ENCODE measurements at places on chromosomes 7 and 10.

GRCh38 chr10:46232666-46233065, 54.1 kb upstream of the ANTXRL start:
- no peak for DNase-seq

DNA sequence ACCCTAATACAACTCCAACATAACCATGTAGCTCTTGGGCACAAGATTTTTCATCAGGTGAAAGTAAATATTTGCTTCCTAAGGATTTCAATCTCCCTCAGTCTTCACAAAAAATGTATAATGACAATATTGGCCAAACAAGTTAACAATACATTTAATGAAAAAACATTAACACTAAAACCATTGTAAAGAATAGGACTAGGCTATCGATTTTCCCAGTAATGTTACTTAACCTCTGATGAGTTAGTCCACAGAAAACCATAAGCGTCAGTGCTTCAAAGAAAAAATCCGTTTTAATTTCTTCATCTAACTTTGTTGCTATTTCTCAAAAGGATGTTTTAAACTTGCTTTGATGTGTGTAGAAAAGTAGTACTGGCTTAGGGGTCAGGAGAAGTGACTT, 1.2 kb downstream of the ZNF33B start:
- DNase-seq: no peak

DNA sequence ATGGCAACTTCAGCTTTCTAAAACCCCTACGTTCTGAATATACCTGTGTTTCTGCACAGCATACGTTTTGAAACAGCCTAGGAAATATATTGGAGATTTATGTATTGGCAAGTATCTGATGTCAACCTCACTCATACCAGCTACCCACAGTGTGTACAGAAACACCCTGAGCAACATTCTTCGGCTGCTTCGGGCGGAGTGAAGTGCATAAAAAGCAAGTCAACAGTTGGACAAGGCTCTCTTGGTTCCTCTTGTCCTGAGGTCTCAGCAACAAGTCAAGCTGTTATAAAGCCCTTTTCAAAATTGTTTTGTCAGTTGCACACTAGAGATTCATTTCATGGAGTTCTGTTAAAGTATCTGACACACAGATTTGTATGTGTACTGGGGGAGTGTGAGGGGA, 40.0 kb upstream of the PAPSS2 start:
- DNase-seq: no peak

DNA sequence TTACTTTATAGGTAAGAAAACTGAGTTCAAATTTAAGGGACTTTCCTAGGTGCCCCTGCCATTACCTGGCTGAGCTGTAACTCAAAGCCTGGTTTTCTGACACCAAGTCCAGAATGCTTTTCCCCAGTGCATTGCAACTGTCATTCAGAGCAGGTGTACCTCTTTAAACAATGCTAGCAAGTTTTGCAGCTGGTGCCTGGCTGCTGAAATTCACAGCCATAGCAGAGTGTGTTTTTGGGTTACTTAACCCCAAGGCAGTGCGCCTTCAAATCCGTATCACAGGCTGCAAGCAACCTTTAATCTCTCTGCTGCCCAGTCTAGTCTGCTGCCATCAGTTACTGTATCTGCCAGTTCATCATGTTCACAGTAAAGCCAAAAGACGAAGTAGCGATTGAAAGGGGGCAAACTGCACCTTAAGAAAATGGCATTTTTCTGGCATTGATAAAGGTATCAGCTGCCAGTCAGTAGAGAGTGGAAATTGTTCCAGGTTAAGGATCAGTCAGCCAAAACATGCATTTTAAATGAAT, 265.4 kb downstream of the CSTF2T start:
- no peak for DNase-seq

- no peak for DNase-seq
These were observed 73.0 kb downstream of the COBL start for GRCh38 chr7:51243631-51244030.

GRCh38 chr7:151053751-151054150, 3.9 kb downstream of the CDK5 start:
- DNase-seq: no peak

DNA sequence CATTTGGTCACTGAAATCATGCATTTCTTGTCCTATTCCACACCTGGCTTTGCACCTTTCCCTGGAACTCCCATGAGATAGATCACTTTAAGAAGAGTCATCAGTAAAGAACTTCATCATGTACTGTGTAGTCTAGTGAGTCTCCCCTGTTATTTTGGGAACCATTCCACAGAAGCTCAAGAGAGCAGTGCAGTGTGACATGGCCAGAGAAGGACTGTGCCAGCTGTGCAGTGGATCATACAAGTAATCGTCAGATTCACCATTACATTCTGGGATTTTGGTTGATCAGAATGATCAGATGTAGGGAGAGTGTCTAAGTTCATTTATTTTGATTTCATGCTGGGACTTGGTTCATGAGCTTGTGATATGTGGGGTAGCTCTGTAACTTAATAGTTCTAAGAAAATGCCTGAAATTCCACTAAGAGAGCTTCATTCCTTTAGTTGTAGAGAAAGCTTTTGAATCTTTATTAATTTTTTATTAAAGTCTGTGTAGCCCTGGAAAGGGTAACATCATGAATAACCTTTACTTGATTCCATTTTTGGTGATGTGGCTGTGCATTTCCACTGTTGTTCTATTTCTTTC, 166.8 kb downstream of the SUGCT start:
- DNase-seq: no peak

DNA sequence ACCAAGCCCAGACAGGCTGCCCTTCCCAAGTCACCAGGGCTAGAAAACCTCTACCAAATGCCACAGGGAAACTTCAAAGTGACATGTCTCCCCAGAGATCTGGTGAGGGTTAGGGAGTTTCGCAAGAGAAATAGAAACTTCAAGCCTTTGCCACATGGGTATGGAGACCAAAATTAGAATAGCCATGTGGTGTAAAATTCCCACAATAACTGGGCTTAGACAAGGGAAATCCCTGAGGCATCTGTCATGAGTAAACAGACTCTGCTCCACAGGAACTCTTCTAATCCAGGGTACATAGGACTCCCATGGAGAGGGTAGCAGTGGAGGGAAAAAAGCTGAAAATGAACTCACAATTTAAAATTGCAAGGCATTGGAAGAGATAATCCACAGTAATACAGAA, 14.3 kb downstream of the ADAM12 start:
- DNase-seq: no peak

- DNase-seq: no peak
These were observed 378.5 kb downstream of the DNAJB6 start for GRCh38 chr7:157715071-157715937.

- no peak for DNase-seq
These were observed 44.0 kb upstream of the CRTAC1 start for GRCh38 chr10:98074315-98074911.

DNA sequence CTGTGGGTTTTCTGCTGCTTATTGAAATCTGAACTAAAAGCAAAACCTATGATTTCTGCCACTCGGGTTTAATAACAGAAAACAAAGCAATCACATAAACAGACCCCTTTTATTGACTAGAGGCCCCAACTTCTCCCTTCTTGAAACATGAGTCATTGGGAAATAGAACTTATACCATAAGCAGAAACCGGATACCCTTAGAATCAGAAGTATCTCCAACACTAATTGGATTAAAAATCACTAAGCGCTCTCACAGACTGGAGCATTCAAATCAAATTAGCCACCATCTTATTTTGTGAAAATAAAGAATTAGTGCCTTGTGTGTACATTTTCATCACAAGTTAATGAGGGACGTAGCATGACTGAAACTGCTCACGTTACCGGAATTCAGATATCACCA, 206.9 kb downstream of the WDR11 start:
- DNase-seq: no peak

GRCh38 chr10:78278058-78278404, 244.4 kb downstream of the RPS24 start:
- no peak for DNase-seq

DNA sequence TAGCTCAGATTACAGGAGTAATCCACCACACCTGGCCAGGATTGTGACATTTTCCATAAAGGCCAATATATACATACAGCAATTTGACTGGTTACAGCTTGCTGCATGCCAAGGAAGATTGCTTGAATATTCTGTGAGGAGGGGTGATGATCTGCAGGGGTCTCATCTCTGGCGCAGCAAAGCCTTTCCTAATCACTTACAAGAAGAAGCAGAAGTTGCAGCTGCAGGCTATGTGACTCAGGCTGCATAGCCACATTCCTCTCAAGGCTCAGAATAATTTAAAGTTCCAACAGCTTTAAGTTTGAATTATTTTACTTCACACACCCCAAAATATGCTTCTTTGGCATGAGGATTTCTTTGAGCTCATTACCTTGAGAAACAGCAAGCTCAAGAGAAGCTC, 11.4 kb upstream of the RASGEF1A start:
- DNase-seq: no peak

- DNase-seq: no peak
These were observed 79.2 kb downstream of the CCNY start for GRCh38 chr10:35415505-35415904.

GRCh38 chr10:122018951-122019413, 30.0 kb downstream of the TACC2 start:
- no peak for DNase-seq

DNA sequence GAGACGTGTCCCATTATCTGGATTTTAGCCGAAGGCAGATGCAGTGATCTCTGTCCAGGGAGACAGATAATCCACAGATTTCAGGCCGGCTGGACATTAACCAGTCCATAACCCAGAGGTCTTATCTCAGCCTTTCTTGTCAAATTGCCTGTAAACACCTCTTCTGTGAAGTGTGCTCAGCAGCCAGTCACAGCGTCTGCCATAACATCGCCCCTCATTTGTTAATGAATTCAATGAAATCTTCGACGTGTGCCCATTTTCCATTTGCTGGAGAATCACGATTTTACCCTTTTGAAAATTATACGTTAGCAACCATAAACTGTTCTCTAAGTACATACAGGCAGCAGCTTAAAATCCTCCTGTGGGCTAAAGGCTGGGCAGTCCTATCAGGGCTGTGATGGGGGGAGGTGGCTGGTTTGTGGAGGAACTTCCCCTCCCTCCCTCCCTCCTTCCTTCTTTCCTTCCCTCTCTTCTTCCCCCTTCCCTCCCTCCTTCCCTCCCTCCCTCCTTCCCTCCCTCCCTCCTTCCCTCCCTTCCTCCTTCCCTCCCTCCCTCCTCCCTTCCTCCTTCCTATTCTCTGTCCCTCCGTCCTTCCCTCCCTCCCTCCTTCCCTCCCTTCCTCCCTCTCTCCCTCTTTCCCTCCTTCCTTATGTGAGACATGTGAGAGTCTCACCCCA, 26.6 kb upstream of the FAM20C start:
- DNase-seq: no peak

DNA sequence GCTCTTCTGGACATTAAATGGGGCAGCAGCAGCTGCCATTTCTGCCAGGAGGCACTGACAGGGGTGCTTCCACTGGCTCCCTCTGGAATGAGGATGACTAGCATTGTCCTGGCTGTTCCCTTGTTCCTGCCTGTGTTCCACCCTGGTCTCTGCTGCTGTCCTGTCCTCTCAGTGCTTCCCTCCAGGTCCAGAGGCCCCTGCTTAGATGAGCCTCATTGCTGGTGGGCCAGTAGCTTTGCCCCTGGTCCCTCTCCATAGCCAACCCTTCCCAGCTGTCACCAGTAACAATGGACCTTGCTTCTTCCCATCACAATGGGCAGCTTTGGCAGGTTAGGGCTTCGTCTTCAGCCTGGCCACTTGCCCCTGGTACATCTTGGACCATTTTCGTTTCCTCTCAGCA, 561.1 kb downstream of the TCERG1L start:
- no peak for DNase-seq

DNA sequence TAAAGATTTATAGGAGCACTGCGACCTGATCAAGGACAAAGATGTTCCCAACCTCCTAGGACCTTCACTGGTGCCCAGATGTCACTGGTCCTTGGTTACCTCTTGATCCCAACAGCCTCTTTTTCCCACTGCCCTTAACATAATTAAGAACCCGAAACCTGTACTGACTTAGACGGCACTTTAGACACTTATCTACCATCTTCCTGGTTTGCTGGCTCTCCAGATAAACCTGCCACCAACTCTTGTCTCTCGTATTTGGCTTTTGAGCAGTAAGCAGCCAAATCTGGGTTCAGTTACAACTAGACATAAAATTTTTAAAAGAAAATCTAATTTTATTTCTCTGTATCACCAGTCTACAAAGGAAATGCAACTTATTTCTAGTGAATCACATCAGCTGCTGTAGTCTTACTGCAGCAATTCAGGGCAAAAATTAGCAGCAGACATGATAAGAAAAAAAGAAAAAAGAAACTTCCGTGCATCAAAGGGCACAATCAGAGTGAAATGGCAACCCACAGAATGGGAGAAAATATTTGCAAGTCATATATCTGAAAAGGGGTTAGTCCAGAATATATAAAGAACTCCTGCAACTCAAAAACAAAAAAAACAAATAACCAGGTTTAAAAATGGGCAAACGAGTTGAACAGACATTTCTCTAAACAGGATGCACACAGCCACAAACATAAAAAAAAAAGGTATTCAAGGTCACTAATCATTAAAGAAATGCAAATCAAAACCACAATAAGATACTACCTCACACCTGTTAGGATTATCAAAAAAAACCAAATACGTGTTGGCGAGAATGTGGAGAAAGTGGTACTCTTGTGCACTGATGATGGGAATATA, 9.4 kb downstream of the ASB13 start:
- no peak for DNase-seq

GRCh38 chr7:112080441-112080840, 125.8 kb downstream of the DOCK4 start:
- no peak for DNase-seq

DNA sequence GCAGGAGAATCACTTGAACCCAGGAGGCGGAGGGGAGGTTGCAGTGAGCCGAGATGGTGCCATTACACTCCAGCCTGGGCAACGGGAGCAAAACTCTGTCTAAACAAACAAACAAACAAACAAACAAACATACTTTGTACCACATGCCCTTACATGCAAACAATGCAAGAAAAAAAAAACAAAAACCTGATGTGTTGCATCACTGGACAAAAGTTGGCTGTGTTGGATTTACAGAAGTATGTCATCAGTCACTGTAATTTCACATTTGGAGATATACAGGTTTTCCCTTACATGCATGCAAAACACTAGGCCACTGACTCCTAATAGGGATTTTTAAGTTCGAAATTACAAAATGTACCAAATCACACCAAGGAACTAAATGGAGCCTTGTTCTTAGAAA, 138.5 kb downstream of the SRPK2 start:
- no peak for DNase-seq

DNA sequence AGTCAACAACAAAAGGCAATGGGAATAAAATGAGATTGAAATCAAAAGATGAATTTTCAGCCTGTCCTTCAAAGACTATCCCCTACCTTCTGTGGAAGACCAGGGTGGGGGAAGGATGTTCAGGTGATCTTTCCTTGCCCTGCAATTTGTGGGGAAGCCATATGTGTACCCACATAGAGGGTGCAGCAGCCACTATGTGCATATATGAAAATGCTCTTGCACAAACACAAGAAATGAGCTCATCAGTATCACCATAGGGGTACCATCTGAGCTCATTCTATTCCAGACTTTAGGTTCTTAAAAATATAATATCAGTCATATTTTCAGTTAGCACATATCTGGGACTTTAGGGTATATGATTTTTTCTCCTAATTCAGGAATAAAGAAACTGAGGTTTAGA, 17.7 kb downstream of the GIMAP5 start:
- no peak for DNase-seq

- DNase-seq: no peak
These were observed 65.9 kb downstream of the PDIA4 start for GRCh38 chr7:148962440-148962822.

- DNase-seq: no peak
These were observed 12.0 kb upstream of the VIPR2 start for GRCh38 chr7:159156436-159157245.

Measured in activated effector memory CD4-positive, alpha-beta T cell treated with Interleukin-2 at 50 U/mL for 16 hours (primary cell).